ENCODE measurements at places on chromosomes 12 and 14.

- no peak for DNase-seq
Measured at GRCh38 chr12:59873136-59873535, 277.3 kb downstream of the SLC16A7 start.

DNA sequence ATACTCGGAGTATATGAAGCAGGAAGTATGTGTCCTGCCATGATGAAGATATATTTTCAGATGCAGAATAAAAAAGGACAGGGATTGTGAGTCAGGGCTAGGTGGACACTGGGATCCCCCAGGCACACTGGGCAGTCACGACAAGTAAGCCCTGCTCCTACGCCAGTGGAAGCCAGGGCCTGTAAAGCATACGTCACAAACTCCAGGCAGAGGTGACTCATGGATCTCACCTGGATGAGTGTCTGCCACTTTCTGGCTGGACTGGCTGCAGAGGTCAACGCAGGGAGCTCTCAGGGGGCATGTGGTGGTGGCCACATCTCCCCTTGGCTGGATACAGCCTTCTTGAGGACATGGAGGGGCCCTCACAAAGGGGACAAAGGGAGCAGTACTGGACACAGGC lies 262.3 kb downstream of the GLT1D1 start:
- DNase-seq: no peak

GRCh38 chr12:56084958-56085543 lies 5.1 kb downstream of the ERBB3 start:
- peak; percentile 34 for DNase-seq

DNA sequence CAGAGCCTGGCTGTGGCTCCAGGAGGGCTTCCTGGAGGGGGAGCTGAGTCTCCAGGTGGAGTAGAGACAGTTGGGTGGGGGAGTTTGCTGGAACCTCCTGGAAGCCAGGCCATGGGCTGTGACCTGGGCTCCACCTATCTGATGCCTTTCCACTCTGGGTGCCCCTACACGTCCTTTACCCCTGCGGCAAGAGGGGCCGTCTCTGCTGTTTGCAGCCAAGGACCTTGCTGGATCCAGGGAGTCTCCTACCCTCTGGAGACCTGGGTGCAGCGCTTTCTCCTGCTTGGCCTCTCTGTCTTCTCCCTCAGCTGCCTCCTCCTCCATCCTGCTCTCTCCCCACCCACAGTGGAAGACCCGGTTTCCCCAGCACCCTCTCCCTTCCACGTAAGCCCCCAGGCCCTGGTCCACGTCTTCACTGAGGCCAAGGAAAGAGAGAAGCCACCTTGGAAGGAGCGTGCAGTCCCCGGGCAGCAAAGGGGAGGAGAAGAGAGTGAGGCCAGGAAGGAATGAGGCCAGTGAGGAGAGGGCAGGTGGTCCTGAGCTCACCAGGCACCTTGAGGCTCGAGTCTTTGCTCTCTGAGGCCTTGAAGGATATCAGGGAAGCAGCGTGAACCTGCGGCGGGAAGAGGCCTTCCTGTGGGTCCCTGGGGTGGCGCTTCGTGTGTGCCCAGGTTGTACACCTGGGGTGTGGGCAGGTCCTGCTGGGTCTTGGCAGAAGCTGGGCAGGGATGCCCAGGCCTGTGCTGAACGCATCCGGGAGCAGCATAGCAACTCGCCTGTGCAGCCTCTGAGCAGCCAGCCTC lies 294.3 kb upstream of the RTL1 start:
- no peak for DNase-seq

DNA sequence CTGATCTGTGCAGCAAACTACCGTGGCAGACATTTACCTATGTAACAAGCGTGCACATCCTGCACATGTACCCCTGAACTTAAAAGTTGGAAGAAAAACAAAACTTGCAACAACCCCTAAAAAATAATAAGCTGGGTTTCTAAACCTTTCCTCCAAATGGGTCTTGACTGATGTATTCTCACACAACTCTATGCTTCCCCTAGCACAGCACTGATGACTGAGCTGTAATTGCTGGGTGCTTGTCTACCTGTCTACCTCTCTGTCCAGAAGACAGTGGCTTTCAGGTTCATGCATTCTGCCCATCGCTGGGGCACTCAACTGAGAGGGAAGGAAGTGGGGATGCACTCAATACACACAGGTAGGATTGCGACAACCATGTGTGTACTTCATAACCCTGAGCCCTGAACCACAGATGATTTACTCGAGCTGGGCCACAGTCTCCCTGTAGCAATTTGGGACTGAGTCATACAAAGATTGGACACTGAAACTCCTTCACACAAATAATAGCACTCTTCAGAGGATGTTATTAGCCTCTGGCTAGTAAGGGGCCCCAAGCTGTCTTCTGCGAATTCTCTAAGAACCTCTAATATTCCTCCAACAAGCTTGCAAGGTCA lies 44.8 kb upstream of the TMPO start:
- DNase-seq: no peak

GRCh38 chr14:23056145-23056955 lies 970 bp downstream of the CDH24 start:
- peak; percentile 83 for DNase-seq
